Urinary bladder (tissue), 4 donors: ENCODE measurements at places on chromosomes 2 and 18. TPM values are rescaled to one million over a fixed set of nuclear protein-coding genes. Genes with fewer than 3 reads are reported as not detected.

DNA sequence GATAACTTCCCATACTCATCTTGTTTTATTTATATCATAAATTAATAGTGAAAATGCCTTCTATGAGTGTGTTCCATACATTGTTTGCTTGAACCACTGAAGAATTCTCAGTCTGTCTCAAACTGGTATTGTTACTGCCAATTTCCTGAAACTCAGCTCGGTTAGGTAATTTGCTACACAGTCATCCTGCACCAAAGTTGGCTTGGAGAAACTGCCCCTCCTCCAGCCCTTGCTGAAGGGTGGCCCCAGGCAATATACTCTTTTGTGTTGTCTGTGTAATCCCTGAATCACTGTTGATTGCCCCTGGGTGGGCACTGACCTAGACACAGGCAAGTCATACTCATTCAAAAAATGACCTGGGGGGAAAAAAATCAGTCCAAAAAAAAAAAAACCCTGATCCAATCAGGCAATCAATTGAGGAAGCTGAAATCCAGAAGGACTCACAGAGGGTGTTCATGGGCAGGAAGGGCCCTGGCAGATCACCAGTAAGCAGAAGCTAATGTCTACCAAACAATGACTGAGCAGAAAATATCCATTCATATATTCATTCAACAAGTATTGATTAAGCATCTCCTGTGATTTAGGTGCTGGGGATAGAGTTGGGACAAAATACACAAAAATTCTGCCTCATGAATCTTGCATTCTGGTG, 3.8 kb upstream of the SESTD1 start:
- DNase-seq = no peak

DNA sequence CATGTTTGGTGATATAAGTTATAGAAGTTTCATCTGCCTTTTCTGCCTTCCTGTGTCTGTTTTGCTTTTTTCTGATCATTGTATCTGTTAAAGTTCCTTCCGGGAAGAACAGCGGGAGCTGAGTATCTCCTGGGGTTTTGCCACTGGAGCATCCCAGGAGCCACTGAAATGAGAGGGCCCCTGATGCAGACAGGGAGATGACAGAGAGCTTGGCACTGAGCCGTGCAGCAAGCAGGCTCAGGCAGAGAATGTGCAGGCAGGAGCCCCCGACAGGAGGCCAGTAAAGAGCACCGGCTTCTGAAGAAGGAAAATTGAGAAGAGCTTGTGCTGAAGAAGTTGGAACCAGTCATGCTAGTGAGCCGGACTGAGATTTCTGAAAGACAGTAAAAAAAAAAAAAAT, 137.8 kb downstream of the TDRD15 start:
- DNase-seq = no peak

- no peak for DNase-seq
Observed at GRCh38 chr2:108367561-108368175, 10.1 kb upstream of the SULT1C4 start.

DNA sequence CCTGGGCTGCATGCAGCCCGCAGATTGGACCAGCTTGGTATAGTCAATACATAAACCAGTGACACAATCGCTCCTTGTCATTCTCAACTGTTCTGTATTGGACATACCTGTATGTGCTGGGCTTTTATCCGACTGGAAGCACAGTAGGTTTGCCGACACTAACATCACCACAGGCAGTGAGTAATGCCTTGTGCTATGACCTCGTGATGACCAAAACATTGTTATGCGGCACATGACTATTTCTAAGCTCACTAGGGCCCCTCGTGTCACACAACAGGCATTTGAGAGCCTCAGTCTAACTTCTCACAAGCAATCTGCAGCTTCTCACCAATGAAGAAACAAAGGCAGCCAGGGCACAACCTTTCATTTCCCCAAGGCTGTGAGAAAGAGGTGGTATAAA, 320.8 kb downstream of the AFF3 start:
- DNase-seq = no peak

DNA sequence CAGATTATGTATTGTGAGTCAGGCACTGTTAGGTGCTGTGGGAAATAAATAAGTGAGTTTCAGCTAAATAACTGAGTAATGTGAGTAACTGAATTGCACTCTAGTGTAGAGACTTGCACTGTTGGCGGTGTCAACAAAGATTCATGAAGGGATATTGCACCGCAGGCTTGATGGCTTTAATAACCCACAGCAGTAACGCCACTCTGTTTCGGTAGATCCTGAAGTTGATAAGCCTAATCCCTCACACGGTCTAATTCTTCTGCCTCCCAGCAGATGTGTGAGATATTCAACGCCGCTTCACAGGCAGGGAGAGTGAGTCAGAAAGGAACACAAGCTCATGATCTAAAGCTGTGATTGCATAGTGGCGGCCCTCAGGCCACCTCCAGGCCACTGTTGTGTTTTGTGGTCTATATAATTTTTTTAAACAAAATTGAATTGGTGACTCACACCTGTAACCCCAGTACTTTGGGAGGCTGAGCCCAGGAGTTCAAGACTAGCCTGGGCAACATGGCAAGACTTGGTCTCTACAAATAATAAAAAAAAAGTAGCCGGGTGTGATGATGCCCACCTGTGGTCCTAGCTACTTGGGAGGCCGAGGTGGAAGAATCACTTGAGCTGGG, 94.3 kb downstream of the LIPG start:
- DNase-seq = no peak

- DNase-seq = no peak
Observed at GRCh38 chr2:128605421-128605820, 286.8 kb upstream of the HS6ST1 start.

- DNase-seq = no peak
Observed at GRCh38 chr2:171081649-171082111, 79.0 kb downstream of the TLK1 start.

Gene UGT1A3
- 0.14 TPM for polyA plus RNA-seq

Gene FABP1
- 4.7 TPM for polyA plus RNA-seq
